Gastroesophageal sphincter (tissue), 4 donors: ENCODE measurements at places on chromosomes 3 and 15. TPM values are rescaled to one million over a fixed set of nuclear protein-coding genes. Genes with fewer than 3 reads are reported as not detected.

GRCh38 chr15:67100801-67101581 is 35.6 kb downstream of the SMAD3 start:
- ATAC-seq, result no peak

GRCh38 chr3:153274561-153274960 is 112.5 kb downstream of the RAP2B start:
- no peak for ATAC-seq

GRCh38 chr15:100928632-100929280 is 9.6 kb downstream of the LRRK1 start:
- no peak for ATAC-seq

GRCh38 chr3:180926526-180926925 is 14.1 kb downstream of the FXR1 start:
- ATAC-seq, result no peak

GRCh38 chr15:98813951-98814350 is 165.6 kb downstream of the IGF1R start:
- no peak for ATAC-seq

DNA sequence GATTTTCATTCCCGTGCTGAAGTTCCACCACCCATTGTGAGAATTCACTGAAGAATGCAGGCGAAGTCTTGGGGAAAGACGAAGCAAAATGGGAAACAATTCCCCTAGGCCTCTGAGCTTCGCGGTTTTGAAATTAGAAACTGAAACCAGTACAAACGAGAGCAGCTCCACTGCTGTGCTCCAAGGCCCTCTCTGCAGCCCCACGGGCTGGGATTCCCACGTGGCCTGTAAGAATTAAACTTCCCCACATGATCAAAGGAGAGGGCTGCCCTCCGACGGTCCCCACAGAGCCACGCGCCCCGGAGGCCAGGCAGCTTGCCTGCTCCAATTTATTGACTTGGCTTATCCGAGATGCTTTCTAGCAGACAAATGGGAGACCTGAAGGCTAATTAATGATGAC is 144.0 kb downstream of the GREM1 start:
- peak; percentile 68 for ATAC-seq

DNA sequence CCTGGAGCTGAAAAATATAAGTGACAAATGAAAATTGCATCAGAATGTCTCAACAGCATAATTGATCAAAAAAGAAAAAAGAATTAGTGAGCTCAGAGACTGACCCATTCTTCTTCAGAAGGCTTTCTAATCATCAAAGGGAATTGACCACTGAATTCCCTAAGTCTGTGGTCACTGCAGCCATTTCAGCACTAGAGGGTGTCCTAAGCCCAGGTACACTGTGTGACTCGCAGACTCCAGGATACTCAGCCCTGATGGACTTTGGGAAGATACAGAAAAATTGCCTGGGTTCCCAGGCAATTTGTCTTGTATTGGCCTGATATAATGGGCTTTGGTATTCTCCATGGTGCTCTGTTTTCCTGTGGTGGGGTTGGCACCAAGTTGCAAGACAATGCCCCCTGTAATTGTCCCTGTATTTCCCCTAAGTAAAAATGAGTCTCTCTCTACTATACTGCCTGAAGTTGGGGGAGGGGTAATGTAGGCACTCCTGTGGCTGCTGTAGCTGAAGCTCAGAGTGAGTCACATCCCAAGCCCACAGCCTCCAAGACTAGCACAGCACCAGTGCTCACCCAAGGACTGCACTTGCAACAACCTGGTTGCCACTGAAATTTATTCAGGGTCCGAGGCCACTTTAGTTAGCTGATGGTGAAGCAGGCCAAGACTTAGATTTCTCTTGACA is 256.0 kb upstream of the STAC start:
- ATAC-seq, result no peak

- no peak for ATAC-seq
Measured at GRCh38 chr3:157859541-157859940, 246.7 kb downstream of the SHOX2 start.

DNA sequence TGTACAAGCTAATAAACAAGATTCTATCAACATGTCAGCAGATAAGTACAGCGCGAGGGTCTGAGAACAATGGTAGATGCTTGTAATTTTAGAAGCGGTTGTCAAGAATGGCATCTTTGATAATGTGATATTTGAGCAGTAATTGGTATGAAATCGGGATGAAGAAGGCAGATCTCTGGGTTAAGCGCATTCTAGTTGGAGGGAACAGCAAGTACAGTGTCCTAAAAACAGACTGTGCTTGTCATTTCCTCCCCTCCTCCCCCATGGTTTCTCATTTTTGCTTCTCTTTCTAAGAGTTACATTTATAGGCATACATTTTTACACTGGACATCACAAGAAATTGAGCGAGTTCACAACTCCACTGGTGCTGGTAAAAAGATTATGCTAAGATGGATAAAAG is 23.3 kb downstream of the TGFBR2 start:
- no peak for ATAC-seq

GRCh38 chr3:9110316-9110715 is 139.1 kb downstream of the SRGAP3 start:
- ATAC-seq, result no peak

- no peak for ATAC-seq
Measured at GRCh38 chr3:31713816-31714215, 181.1 kb downstream of the STT3B start.

- peak; percentile 62 for ATAC-seq
Measured at GRCh38 chr3:192727032-192727847, at the start of gene FGF12. Gene FGF12, minus strand, starts transcription at chr3:192727541.

DNA sequence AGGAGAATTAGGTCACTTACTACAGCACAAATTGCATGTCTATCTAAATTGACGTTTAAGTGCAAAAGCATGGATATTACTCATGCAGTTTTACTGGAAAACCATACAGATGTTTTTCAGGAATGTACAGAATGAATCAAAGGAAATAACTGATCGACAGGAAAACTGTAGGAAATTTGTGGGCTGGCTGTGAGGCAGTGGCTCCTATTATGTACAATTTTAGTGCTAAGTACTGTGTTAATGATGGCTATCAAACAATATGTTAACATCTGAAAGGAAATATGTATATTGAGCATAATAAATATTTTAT is 6.9 kb downstream of the NUDT16 start:
- ATAC-seq, result no peak

DNA sequence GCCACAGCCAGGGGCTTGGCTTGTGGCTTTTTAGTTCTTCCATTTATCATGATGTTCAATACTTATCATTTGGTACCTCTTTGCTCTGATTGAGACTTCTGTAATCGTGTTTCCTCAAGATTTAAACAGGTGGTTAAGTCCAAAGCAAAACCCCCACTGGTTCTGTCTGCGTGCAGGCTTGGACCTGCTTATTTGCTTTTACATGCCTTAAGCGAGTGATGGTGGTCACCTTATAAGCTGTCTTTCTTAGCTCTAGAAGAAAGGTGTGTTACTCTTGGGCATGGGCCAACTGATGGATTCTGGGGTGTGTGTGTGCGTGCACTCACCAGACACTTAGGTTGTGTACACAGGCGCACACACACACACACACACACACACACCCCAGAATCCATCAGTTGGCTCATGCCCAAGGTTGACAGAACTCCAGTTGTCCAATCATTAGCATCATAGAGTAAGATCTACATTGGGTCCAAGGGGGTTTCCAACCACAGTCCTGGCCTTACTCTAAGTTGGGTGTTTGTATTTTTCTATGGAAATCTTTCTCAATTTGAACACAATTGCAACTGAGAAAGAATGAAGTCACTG is 1.2 kb downstream of the MYZAP start:
- no peak for ATAC-seq

DNA sequence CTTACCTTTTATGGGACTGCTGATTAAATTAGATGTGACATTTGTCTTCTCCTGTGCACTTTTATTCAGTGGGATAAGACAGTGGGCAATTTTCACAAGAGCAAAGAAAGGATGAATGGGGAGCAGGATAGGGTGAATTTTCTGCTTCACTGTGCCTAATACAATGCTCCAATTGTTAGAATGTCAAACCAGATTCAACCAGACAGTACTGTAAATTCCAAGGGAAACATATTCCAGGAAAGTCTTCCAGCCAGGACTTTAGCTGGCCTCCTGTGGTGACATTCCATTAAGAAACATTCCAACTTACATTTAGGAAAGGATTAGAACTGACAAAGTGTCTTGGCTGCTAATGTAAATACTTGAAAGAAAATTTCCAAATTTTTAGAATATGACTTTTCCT is 100.1 kb upstream of the PROK2 start:
- no peak for ATAC-seq

DNA sequence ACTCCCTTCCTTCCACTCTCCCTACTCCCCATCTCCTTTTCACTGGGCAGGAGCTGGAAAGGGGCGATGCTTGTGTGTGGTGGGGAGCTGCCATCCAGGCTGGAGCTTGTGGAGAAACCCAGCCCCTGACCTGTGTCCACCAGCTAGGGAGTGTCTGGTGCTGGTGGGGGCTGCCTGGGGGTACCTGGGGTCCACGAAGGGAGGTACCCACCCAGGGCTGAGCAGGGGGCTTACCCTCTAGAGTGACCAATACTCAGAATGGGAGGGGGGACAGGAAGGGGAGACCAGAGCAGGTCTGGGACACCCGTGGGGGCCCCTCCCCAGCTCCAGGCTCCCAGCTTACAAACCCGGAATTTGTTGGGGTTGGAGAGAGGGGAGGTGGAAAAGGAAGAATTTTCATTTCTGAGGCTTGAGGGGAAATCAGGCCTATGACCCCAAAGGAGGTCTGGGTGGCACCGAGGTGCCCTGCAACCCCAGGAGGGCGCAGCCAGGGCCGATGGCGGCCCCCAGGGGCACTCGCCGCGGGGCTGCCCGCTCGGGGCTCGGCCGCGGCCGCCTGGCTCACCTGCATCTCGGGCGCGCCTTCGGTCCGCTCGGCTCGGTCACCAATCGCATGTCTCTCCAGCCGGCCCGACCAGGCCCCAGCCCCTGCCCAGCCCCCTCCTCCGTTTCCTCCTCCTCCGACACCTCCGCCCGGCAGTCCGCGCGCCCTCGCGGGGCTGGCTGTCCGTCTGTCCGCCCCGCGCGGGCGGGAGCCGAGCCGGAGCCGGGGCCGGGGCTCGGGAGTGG is 773 bp downstream of the LINGO1 start:
- no peak for ATAC-seq

DNA sequence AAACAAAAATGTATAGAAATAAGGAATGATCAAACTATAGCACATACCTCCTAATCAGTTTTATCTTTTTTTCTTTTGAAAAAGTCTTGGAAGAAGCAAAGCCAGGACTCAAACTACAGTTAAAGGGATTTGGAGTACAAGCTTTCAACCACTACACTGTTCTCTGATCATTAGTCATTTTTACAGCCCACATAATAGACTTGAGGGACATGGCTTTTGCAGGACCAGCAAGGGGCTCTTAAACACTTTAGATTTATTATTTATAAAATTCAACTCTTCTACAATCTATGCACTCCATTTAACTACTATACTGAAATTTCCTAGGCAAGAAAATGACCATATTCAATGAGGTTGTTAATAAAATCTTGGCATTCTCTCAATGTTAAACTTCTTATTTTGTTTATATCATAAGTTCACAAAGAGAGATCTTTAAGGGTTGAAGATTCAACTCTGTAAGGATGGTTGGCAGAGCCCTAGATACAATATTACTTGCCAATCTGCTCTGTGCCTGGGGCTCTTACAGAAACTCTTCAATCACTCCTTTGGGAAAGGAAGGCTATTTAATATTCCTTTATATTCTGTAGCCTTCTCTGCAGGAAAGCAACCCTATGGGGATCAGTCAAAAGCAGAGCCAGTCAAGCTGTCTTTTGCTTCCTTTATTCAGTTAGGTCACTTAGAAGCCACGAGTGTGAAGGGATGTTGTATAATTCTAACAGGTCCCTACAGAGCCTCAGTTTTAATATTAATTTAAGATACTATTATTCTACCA is 557.7 kb upstream of the SGO1 start:
- no peak for ATAC-seq

GRCh38 chr15:43292375-43293078 is 25.8 kb upstream of the TGM5 start:
- peak; percentile 39 for ATAC-seq

- ATAC-seq, result no peak
Measured at GRCh38 chr3:125087768-125088391, 32.1 kb upstream of the HEG1 start.

GRCh38 chr3:175066617-175067415 is 207.7 kb downstream of the NAALADL2 start:
- ATAC-seq, result no peak

DNA sequence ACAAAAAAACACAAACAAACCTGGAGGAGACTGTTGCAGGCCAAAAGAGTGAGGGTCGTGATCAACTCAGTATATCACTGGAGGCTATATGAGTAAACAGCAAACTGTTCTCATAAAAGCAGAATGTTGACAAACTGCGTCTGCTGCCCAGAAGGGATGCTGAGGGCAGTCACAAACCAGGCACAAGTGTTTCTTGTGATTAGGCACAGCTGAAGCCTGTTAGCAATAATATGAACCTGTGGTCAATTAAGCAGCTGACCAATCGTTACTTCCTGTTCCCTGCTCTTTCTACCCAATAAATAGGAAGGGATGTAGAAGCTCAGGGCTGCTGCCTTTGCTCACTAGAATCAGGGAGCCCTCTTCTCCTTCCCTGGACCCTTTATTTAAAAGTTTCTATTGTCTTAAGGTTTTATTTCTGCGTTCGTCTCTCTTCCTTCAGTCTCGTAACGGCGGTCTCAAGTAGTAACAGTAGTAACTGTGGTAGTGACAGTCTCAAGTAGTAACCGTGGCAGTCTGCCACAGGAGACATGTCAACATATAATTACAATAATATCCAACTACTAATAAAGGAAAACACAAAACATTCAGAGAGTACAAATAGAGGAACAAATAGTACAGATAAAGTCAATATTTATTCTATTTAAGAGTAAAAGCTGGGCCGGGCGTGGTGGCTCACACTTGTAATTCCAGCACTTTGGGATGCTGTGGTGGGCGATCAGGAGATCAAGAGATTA is 698.4 kb upstream of the CCDC54 start:
- no peak for ATAC-seq

GRCh38 chr15:57393061-57393460 is 16.8 kb downstream of the CGNL1 start:
- no peak for ATAC-seq

The CCR8 gene
- total RNA-seq, result not detected

The MESP2 gene
- not detected for total RNA-seq

The ADAM10 gene
- 63.9 TPM for total RNA-seq

The MORC1 gene
- total RNA-seq, result not detected

The GOLGA6L4 gene
- 7.3 TPM for total RNA-seq

The CCDC9B gene
- total RNA-seq, result 28.0 TPM
